Choroid plexus epithelial cell (primary cell): ENCODE measurements at places on chromosomes 1 and 21.
A peak's percentile ranks its signal among the peaks of the same experiment; 100 is the strongest.

- DNase-seq: no peak
Measured at GRCh38 chr1:76128096-76128495, 53.5 kb downstream of the ST6GALNAC3 start.

DNA sequence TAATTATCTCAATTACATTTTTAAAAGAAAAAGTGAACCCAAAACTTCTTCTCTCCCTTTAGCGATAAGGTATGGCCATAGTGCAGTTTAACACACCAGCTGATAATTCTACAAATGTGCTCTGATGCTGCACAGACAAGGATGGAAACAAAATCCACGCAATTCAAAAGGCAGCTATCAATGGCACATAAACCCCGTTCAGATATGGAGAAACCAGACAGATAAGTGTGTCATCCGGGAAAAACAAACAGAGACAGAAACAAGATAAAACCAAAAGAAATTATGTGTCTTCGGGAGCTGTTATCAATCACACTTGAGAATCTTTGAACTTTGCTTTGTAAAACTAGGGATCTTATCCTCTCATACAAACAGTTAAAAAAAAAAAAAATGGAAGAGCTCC lies 73.6 kb downstream of the SIPA1L2 start:
- DNase-seq: no peak

- DNase-seq: no peak
Measured at GRCh38 chr1:46615735-46616134, 876 bp downstream of the MOB3C start.

GRCh38 chr1:15279576-15280230 lies 32.7 kb downstream of the FHAD1 start:
- no peak for DNase-seq

DNA sequence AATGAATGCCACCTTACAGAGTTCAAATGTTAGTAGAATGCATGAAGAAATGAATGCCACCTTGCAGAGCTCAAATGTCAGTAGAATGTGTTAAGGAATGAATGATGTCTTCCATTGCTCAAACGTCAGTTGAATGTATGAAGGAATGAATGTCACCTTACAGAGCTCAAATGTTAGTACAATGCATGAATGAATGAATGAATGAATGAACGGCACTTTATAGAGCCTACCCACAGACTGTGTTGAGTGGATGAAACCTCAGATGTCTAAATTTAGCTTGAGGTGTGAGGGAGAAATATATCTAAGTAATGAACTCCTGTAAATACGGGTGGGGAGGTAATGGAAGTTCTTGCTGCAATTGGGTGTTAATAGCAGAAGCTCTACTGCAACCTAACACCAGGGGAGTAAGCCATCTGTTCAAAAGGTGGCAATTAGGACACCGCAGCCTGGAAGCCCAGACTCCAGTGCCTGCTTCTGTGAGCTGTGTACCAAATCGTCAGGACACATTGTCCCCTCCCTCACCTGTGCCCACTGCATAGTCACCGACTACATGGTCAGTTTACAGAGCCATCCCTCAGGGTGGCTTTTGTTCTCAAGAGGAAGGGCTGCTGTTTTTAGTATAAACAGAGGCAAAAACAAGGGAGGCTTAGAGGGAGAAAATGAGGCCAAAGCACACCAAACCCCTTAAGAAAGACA lies 26.7 kb downstream of the SUSD4 start:
- no peak for DNase-seq

GRCh38 chr1:160007577-160008200 lies 24.1 kb downstream of the PIGM start:
- DNase-seq: peak; percentile 52

DNA sequence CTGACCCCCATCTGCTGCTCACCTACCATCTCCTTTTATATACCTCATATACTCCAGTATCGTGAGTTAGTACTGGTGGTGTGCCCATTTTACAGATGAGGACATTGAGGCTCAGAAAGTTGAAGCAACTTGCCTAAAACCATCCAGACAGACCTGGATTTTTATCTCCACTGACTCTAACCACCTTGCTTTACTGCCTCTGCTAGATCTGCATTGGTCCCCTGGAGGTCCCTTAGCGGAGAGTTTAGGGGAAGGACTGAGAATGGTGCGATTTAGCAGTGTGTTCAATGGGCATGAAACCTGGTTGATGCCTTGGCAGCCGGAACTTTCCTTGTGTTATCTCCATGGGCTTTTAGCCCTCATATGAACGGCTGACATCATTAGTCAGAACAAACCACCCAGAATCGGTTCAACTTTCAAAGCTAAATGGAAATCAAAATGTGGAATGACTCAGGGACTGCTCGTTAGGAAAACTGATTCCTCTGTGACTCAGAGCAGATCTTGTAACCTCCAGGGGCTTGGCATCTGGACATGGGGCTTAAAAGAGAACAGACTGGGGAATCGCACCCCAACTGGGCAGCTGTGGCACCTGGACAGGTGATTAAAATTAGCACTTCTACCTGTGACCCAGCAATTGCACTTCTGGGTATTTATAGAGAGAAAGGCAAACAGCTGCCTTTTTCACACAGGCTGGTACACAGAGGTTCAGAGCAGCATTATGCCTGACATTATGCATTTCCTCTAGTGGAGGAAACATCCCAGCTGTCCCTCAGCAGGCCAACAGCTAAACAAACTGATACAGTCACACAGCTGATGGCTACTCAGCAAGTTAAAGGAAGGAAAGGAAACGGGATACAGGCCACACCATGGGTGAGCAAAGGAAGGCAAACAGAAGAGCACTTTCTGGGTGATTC lies 25.3 kb downstream of the TMEM51 start:
- DNase-seq: peak; percentile 88
